ENCODE measurements at places on chromosomes 2 and 18. TPM values are rescaled to one million over a fixed set of nuclear protein-coding genes. Genes with fewer than 3 reads are reported as not detected.

Gene SOS1
- 24.2 TPM for total RNA-seq

DNA sequence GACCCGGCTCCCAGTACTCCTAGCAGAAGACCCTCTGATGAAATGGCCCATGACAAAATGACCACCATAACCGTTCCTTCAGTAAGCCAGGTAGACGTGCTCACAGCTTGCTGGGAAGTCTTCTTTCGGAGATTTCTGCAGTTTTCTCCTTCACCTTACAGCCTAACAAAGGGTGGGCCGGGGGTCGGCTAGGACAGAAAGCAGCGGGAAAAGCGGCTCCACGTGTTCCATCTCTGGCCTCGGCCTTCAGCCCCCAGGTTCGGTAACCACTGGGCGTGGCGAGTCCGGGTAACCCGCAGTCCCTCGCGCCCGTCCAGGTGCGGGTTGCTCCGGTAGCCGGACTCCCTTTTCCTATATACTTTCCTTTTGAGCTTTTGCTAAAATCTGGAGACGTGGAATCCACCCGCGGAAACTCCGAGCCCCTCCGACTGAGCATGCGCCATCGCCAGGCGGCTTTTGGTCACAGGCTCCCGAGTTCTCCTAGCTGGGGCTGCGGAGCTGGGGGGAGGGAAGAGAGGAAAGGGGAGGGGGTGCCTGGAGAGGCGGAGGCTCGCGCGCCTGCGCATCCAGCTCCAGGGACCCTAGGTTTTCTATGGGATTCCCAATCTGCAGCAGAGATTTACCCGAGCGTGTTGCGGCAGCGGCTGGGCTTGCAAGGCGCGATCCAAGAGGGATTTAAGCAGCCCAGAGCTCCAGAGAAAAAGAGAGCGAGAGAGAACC is at the start of gene VSNL1:
Gene VSNL1 (plus strand): TSS at position 604 of the 720 bp plus-strand sequence. CDS start 51,379 bp downstream, outside the sequence.
- peak; percentile 79 for DNase-seq

- DNase-seq, result no peak
Observed at GRCh38 chr18:55243255-55243654, 284.0 kb upstream of the CCDC68 start.

GRCh38 chr2:16088035-16088801 is 147.9 kb downstream of the MYCN start:
- DNase-seq, result no peak

Data from Right ventricle myocardium superior (tissue), 1 donor.